ENCODE measurements at places on chromosomes 6 and 20. TPM values are rescaled to one million over a fixed set of nuclear protein-coding genes. Genes with fewer than 3 reads are reported as not detected.

DNA sequence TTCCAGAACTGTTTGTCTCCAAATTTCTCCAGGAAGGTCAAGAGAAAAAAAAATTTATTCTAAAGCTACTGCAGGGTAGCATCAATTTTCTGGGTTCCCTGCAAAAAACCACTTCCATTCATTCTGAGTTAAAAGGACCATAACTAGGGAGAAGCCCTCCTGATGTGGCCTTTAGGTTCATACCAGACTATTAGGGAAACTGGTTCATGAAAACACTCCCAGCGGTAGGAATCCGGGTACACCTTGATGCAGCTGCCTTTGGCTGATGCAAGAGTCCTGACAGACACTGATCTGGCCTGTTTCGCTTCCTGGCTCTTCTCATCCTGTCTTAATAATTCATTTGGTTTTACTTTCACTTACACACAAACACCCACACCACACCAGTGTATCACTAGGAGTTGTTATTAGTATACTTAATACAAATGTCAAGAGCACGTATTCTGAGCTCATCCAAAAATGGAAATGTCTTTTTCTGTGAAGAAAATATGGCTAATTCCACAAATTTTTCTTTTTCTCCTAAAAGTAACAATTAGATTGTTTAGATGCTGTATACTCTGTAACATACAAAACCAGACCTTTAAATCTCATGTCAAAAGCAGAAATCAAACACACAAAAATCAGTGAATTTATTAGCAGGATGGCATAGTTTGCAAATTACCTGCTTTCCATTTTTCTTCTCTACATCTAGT, 38.4 kb upstream of the ARHGAP18 start:
- DNase-seq = peak; percentile 70

GRCh38 chr20:44051661-44052000, 135.4 kb downstream of the JPH2 start:
- DNase-seq = no peak

DNA sequence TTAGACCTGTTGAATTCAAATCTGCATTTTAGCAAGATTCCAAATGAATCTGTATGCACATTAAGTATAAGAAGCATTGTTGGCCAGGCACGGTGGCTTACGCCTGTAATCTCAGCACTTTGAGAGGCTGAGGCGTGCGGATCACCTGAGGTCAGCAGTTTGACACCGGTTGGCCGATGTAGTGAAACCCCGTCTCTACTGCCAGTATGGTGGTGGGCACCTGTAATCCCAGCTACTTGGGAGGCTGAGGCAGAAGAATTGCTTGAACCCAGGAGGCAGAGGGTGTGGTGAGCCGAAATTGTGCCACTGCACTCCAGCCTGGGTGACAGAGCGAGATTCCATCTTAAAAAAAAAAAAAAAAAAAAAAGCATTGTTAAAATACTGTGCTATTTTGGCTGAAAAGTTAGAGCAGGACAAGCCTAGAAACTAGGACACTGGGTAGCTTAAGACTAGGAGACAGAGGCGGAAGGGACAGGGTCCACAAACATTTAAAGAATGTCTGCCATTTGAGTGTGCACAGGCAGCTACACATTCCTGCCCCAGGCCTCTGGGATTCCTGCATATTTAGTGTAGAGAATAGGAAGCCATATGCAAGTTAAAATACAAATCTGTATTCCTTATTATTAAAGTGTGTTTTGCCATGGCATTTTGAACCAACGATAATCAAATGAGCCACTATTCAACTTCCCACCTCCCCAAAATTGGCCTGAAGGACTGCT, 45.1 kb upstream of the EEF1A1 start:
- DNase-seq = no peak

DNA sequence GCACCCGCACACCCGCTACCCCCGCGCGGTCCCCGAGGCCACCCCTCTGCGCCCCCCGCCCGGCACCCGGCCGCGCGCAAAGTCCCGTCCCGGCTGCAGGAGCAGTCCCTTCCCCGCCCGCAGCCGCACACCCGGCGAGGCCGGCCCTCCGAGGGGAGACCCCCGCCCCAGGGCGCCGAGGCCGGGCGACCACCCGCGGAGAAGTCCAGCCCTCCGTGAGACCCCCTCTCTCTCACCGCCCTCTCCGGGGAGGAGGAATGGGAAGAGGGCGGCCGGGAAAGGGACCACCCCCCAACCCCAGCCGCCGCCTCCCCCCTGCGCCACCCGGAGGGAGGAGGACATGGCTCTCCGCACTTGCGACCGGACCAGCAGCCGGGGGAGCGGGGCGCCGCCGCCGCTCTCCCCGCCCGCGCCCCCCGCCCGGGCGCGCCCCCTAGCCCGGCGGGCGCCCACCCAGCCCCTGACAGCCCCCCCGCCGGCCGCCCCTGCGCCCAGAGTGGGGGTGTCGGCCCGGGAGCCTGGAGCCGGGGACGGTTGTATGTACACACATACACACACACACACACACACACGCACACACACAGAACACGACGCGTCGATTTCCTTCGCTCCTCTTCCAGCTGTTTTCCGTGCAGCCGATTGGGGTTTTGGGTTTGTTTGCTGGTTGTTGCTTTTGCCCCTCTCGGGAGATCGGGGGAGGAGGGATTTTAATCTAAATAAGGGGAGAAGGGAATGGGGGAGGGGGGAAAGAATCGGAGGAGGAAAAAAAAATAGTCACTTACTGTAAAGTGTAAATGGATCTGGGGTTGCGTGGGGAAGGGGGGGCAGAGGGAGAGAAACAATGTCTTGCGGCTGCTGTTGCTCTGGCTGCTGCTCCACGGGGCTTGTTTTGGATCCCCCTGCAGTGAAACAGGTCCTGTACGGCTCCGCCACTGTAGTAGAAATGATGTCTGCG, at the start of gene ATXN1:
Gene ATXN1 (minus strand): TSS at position 945 of the 955 bp plus-strand sequence.
- DNase-seq = peak; percentile 78

GRCh38 chr20:60010689-60011458, 52.7 kb downstream of the CDH26 start:
- DNase-seq = peak; percentile 17

DNA sequence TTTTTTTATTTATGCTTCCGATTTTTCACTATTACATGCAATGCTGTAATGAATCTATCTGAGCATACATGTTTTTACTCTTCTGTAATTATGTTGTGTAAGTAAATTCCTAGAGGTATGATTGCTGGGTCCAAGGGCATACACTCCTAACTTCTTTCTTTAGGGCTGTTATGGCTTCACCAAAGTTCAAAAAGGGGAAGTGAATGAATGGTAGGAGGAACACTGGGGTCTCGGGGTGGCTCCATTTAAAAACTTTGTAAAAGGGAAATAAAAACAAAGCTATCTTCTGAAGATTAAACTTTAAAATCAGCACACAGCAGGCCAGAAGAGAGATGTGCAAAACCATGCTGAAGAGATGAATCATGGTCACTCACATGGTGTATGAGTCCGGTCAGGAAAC, 289.1 kb upstream of the SUPT3H start:
- no peak for DNase-seq

DNA sequence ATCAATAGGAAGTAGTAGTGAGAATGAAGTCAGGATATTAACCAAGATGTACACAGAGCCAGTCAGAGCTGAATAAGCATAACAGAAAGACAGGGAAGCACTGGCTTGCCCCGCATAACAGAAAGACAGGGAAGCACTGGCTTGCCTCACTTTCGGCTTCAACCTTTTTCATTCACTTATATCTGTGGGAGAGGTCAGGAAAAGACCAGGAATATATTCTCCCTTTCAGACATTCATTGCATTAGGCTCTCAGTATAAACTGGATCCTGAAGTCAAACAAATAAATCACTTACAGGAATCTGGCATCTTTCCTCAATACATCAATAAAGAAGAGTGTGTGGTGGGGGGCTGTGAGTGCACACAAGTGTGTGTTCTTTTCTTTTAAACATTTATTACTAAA, 437.6 kb downstream of the C6orf118 start:
- no peak for DNase-seq

DNA sequence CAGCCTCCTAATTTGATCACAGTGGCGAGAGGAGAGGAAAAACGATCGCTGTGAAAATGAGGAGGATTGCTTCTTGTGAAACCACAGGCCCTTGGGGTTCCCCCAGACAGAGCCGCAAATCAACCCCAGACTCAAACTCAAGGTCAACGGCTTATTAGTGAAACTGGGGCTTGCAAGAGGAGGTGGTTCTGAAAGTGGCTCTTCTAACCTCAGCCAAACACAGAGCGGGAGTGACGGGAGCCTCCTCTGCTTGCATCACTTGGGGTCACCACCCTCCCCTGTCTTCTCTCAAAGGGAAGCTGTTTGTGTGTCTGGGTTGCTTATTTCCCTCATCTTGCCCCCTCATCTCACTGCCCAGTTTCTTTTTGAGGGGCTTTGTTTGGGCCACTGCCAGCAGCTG, 28.7 kb downstream of the SAYSD1 start:
- DNase-seq = no peak

GRCh38 chr6:132496519-132497180, 16.3 kb downstream of the STX7 start:
- no peak for DNase-seq

GRCh38 chr6:126805861-126806260, 312.6 kb upstream of the RSPO3 start:
- DNase-seq = no peak

GRCh38 chr20:44115762-44116644, 71.0 kb downstream of the JPH2 start:
- no peak for DNase-seq

DNA sequence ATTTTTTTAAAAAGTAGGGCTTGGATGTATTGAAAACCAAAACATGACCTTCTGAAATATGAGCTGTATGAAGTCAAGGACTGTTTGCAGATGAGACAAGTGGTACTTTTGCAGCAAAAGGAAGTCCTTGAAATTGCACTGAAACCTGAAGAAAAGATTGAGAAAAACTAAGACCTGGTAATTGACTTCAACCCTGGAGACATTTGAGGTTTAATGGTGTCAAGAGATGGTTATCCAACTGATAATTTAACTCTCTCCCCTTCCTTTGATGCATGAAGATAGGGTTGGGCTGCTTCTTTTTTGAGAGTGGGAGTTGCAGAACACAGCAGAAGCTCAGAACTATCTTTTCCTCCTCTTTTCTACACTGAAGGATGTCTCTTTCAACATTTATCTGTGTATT, 180.9 kb upstream of the DTNBP1 start:
- DNase-seq = no peak

- no peak for DNase-seq
Measured at GRCh38 chr6:149109397-149110070, 208.0 kb upstream of the TAB2 start.

DNA sequence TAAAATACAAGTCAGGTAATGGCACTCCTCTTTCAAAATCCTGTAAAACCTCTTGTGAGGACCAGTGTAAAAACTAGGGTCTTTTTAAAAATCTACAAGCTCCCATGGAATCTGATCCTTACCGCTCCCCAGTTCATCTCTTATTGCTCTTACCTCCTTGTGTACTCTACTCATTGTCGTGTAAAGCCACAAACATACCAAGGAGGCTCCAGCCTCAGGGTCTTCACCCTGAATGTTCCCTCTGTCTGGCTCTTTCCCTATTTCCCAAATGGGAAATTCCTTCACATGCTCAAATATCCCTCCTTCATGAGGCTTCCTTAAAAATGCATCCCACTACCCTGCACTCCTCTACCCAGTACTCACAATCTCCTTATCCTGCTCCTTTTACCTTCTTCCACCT, 67.1 kb downstream of the TASP1 start:
- no peak for DNase-seq

DNA sequence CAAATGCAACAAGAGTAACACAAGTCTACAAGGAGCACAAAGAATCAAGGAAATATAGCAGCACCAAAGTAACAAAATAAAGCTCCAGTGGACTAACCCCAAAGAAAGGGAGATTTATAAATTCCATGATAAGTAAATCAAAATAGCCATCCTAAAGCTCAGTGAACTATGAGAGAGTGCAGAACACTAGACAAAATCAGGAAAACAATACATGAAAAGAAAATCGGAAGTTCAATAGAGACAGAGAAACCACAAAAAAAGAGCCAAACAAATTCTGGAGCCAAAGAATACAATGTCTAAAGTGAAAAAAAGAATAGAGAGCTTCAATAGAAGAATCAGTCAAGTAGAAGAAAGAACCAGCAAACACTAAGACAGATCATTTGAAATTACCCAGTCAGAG, 247.3 kb upstream of the TENT5A start:
- no peak for DNase-seq

GRCh38 chr20:51425347-51426106, 117.0 kb downstream of the NFATC2 start:
- DNase-seq = no peak

GRCh38 chr6:142855893-142856623, 88.9 kb downstream of the HIVEP2 start:
- no peak for DNase-seq

GRCh38 chr6:90764001-90764400, 177.1 kb upstream of the MAP3K7 start:
- peak; percentile 4 for DNase-seq

DNA sequence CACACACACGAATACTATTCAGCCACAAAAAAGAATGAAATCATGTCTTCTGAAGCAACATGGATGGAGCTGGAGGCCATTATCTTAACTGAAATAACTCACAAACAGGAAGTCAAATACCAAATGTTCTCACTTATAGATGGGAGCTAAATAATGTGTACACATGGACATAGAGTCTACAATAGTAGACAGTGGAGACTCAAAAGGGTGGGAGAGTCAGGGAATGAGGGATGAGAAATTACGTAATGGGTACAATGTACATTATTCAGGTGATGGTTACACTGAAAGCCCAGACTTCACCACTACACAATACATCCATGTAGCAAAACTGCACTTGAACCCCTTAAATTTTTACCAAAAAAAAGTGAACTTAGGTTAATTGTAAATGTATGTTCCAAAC, 160.4 kb downstream of the TASP1 start:
- no peak for DNase-seq

DNA sequence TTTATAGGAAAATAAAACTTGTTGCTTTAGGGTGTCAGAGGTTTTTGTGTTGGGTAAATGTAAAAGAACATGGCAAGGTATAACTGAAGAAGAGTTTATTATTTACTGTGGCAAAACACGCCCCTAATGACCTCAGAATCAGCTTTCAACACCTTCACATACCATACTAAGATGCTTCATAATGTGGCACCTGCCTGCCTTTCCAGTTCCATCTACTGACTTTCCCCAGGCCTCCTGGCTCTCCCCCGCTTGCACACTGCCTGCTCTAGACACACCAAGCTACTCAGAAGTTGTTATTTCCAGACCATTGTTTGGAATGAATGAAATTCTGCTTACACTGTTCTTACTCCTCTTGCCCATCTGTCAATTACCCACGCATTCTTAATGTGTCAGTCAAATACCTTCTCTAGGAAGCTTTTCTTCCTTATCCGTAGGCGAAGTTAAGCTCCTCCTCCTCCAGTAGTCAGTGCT, 1.8 kb downstream of the TIAM2 start:
- DNase-seq = no peak

GRCh38 chr6:119856136-119856535, 506.6 kb upstream of the MAN1A1 start:
- DNase-seq = no peak

GRCh38 chr6:150391890-150392289, 23.1 kb downstream of the IYD start:
- no peak for DNase-seq

GRCh38 chr6:156780962-156781853, 4.0 kb downstream of the ARID1B start:
- DNase-seq = no peak

CD93 gene
- not detected for total RNA-seq

FAM209A gene
- not detected for total RNA-seq

LIME1 gene
- total RNA-seq = 19.1 TPM

POU3F2 gene
- 0.19 TPM for total RNA-seq

HNF4A gene
- not detected for total RNA-seq

LY6G6C gene
- 0.51 TPM for total RNA-seq

RNF114 gene
- total RNA-seq = 98.2 TPM

OR12D3 gene
- not detected for total RNA-seq

All from LHCN-M2 (cell line).